ENCODE measurements at places on chromosomes 11 and 22.

GRCh38 chr22:48395201-48395600 lies 1432.5 kb downstream of the BRD1 start:
- DNase-seq: no peak

DNA sequence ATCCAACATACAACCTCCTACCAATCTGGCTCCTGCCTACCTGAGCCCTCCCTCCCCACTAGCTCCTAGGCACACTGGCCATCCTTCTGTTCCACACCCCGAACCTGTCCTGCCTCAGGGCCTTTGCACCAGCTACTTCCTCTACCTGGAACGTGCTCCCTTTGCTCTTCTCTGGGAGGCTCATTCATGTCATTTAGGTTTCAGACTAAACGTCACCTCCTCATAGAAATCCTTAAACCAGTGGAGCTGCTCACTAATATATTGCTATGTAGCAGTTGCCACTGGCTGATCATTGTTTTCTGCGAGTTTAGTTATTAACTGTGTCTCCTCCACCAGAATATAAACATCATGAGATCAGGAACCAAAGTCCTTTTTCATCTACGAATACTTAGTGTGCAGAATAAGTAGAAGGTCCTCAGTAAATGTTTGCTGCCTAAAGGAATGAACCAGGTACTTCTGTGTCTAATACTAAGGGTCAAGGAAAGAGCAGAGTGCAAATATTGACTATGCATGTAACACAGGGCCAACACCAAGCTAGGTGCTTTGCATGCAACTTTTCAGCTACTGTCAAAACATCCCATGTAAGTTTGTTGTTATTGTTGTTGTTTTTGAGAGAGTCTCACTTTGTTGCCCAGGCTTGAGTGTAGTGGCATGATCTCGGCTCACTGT lies 277.6 kb upstream of the SYN3 start:
- DNase-seq: peak; percentile 38

DNA sequence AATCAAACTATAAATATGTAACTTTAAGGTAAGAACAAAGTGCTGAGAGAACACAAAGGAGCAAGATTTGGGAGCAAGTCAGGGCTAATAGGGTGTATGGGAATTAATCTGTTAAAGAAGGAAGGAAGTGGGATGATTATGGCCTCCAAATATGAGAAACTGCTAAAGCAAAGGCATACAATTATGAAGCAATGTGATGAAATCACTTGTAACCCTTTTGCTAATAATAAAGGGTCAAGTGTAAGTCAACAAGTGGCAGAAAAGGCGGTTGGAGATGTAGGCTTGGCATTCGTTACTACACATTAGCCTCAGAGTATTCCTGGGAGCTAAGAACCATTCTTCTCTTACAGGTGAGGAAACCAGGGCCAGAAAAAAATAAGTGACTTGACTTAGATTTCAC lies 1002.3 kb upstream of the TENM4 start:
- no peak for DNase-seq

- DNase-seq: no peak
Observed at GRCh38 chr11:129453293-129453721, 77.7 kb downstream of the BARX2 start.

- DNase-seq: no peak
Observed at GRCh38 chr11:65953471-65953870, 8.1 kb upstream of the SART1 start.

- DNase-seq: no peak
Observed at GRCh38 chr11:114745150-114745671, 66.9 kb downstream of the NXPE2 start.

GRCh38 chr22:20852503-20852902 lies 6.1 kb downstream of the PI4KA start:
- DNase-seq: no peak

- no peak for DNase-seq
Observed at GRCh38 chr22:32932176-32932575, 126.0 kb downstream of the SYN3 start.

DNA sequence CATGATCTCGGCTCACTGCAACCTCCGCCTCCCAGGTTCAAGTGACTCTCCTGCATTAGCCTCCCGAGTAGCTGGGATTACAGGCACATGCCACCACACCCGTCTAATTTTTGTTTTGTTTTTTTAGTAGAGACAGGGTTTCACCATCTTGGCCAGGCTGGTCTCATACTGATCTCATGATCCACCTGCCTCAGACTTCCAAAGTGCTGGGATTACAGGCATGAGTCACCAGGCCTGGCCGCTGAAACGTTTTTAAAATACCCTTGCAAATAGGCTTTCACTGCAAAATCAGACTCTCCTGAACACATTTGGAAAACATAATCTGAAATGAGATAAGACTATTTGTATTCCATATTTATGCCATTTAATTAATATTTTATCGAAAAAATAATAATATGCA lies 826.1 kb upstream of the CNTN5 start:
- no peak for DNase-seq

GRCh38 chr11:94106716-94107115 lies 21.9 kb upstream of the PANX1 start:
- no peak for DNase-seq

DNA sequence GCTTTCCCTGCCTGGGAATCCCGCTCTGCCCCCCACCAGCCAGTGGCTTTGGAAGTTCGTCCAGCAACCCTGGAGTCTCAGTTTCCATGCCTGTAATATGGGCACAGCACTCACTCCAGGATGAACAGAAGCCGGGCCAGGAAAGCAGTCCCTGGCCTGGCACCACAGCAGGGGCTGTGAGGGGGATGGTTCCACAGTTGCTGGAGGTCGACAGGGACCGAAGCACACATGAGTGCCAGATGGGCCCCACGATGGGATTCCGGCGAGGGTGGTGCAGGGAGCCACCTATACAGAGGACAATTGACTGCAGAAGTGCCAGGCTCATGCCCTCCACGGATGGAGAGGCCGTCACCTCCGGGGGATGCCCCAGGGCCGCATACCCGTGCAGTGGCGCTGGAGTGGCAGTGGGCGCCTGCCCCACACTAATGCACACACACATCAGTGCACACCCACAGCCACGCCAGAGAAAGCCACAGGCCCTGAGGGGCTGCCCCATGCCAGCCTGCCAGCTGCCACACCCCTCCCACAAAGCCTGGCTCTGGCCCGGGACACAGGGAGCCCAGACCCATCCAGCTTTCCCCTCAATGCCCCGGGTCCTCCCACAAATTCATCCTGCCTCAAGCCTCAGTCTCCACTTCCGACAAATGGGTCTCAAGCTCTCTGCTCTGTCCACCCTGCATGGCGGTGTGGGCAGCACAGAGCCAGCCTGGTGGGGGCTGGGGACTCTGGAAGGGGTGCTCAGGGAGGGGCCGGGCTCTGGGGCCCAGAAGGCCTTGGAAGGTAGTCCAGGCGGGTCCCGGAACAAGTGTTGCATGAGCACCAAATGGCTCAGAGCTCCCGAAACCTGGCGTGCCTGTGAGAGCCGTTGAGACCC lies 9.7 kb downstream of the ASCL2 start:
- no peak for DNase-seq

DNA sequence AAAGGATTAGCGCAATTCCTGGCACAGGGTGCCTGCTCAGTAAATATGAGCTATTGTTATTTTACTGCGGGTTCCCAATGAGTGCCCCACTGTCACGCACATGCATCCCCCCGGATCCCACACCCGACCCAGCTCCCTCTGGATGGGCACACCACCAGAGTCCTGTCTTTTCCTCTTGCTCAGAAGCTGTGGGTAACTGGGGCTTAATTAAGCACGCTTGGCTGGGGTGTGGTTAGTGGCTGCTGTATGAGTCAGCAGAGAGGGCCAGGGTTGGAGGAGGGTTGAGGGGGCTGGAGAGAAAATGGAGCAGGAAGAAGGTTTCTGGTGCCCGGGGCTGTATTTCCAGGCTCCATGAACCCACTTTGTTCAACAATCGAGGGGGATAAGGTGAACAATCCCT lies 30.3 kb upstream of the NECTIN1 start:
- peak; percentile 28 for DNase-seq

GRCh38 chr11:71443736-71444445 lies 4.3 kb downstream of the DHCR7 start:
- no peak for DNase-seq

- DNase-seq: no peak
Observed at GRCh38 chr11:44403587-44404273, 93.8 kb upstream of the ALX4 start.

GRCh38 chr22:30244641-30245040 lies 1.9 kb downstream of the LIF start:
- no peak for DNase-seq

DNA sequence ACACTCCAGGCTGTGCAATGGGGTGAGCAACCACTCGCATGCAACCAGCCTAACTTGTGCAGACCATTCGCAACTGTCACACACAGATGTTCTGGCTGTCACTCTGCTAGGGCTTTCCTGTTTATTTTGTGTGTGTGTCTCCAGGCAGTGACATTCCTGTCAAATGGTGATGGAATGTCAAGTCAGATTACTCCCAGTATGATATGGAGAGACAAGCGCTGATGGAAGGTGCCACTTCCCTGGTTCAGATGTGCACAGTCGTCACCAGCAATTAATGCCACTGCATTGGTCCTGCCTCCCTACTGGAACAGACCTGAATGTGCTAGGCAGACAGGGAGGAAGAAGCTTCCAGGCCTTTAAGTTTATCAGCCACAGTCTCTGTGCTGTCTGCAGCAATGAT lies 442.4 kb upstream of the ISX start:
- no peak for DNase-seq

- DNase-seq: peak; percentile 36
Observed at GRCh38 chr22:39546889-39547586, 14.5 kb upstream of the RPS19BP1 start.

DNA sequence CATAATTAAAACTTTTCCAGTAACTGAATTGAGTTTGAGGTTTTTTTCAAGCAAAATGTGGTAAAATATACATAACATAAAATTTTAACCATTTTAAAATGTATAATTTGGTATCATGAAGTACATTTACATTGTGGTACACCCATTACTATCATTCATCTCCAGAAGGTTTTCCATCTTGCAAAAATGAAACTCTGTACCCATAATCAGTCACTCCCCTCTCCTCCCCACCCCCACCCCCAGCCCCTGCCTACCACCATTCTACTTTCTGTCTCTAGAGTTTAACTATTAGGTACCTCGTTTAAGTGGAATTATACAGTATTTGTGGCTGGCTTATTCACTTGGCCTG lies 63.7 kb downstream of the MICAL2 start:
- no peak for DNase-seq

- no peak for DNase-seq
Observed at GRCh38 chr22:40966726-40967085, 15.5 kb downstream of the RBX1 start.

- DNase-seq: no peak
Observed at GRCh38 chr11:130858215-130858614, 58.1 kb downstream of the SNX19 start.

DNA sequence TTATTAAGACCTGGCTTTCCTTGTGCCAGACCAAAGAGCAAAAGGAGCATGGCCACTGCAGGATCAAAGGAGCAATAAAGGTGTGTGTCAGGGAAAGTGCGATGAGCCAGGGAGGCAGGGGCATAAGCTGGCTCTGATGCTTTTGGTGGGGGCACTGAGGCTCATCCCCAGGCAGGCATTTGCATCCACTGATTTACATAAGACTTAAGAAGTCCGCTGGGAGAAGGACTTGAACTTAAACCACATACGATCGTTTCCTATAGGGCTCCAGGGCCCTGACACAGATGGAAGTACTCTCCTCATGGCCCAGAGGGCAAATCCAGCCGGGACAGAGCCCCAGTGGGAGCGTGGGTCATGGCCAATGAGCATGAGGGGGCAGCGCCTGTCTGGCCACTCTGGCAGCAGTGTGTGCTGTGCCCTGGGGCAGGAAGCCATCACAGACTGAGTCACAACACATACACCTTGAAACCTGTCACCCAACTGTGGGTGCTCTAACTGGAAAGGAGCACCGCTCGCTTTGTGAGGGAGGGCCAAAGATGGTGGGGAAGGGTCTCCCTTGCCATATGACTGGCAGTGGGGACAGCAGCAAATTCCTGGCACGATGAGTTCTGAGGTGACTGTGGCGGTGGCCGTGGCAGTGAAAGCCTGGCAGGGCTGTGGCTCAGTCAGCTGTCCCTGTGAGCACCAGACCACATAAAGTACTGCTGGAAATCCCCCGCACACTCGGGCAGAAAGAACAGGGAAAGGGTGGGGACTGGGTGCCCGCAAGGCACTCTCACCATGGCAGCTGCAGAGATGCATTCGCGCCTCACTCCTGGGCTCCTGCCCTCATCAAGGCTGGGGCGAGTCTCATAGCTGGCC lies 79.4 kb upstream of the LMO1 start:
- DNase-seq: peak; percentile 46

DNA sequence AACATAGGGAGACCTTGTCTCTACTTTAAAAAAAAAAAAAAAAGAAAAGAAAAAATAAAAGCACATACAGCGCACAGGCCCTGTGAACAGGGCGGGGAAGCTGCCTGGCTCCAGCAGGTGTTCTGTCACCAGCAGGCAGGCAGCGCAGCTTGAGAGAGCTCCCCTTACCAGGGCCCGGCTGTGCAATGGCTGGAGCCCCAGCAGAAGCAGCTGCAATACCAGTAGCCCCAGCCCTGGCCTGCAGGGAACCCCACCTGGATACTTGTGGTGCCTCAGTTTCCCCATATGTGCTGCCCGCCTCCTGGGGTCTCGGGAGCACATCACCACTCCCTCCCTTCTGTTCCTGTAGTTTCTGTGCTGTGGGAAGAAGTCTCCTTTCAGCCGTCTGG lies 12.3 kb downstream of the TSPAN32 start:
- no peak for DNase-seq

DNA sequence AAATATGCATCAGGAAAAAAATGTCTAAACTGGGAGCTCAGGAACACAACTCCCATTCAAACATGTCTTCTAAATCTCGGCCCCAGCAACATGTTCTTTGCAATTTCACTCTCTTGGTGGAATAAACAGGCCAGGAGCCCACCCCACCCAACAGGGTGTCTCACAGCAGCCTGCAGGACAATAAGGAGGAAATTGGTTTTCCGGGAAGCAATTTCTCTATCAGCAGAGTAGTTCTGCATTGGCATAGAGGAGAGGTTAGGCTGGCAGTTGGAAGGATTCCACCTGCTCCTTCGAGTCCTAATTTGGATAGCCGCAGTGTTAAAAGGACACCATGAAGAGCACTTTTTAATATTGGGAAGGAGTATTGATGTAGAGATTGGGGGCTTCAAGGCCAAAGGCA lies 55.9 kb upstream of the BARX2 start:
- DNase-seq: no peak

DNA sequence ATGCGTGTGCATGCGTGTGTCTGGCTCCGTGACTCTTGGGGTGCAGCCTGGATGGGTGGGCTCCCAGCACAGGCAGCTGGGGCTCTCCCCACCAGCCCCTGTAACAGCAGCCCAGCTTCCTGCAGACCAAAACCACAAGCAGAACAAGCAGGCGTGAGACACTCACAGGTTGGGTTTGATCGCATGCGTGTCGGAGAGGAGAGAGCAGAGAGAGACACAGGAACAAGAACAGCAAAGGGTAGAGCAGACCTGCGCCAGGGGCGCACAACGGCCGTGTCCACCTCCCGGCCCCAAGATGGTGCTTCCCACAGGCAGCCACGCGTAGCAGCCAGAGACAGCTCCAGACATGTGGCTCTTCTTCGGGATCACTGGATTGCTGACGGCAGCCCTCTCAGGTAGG lies at the start of gene CD6:
Gene CD6, plus strand, starts transcription at position 161 of the 400 bp plus-strand sequence. Its CDS starts 186 bp downstream, at position 347.
- no peak for DNase-seq

DNA sequence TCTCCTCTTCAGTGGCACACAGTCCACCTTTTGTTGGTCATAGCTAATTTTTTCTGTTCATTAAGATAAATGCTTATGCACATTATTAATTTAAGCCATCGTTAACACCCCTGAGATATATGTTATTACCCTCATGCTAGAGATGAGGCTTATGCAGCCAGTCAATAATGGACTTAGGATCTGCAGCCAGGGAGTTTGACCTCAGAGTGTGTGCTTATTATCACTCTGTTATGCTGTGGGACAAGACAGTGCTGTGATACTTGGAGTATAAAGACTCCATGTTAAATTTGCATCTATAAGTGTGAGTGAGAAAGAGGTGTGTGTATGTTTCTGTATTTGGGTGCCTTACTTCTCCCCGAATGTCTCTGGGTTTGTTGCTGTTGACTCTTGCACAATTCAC lies 969.3 kb downstream of the OPCML start:
- no peak for DNase-seq
